ENCODE measurements at places on chromosomes 2 and 18. TPM values are rescaled to one million over a fixed set of nuclear protein-coding genes. Genes with fewer than 3 reads are reported as not detected.

- no peaks in the 10 kb centered on the region for H3K36me3 ChIP-seq
- H3K27ac ChIP-seq, result no peak overlapping the region
- no peaks in the 10 kb centered on the region for H3K4me1 ChIP-seq
- no peak for DNase-seq
- no peak overlapping the region for H3K4me3 ChIP-seq
These were observed 417.7 kb upstream of the SLC14A2 start for GRCh38 chr18:45197526-45197970.

DNA sequence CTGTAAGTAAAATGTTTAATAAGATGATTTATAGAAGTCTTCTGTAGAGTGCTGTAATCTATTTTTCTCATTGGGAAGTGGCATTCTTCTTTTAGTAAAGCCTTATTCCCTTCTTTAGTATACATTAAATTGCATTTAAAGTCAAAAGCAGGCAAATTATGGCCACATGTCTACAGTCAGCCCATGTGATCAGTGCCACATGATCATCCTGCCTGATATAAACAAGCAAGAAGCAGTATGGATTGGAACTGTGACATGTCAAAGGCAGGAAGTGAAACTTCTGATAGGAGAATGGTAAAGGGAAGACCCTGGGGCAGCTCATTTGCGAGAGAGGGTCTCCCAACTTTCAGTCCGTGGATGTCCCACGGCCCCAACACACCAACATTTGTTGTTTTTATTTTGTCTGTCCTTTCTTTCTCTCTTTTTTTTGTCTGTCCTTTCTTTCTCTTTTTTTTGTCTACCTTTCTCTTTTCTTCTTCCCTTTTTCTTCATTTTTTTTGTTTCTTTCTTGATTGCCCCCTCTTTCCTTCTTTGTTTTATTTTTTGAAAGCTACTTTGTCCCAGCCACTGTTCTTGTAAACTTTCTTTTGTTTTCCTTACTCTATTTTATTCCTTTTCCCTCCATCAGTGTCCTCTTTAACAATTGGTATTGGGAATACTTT, 154.9 kb downstream of the DTNA start:
- no peak overlapping the region for H3K4me3 ChIP-seq
- no peak for DNase-seq
- H3K27ac ChIP-seq, result no peak overlapping the region
- H3K4me1 ChIP-seq, result no peaks in the 10 kb centered on the region
- no peaks in the 10 kb centered on the region for H3K27me3 ChIP-seq
- no peaks in the 10 kb centered on the region for H3K36me3 ChIP-seq

DNA sequence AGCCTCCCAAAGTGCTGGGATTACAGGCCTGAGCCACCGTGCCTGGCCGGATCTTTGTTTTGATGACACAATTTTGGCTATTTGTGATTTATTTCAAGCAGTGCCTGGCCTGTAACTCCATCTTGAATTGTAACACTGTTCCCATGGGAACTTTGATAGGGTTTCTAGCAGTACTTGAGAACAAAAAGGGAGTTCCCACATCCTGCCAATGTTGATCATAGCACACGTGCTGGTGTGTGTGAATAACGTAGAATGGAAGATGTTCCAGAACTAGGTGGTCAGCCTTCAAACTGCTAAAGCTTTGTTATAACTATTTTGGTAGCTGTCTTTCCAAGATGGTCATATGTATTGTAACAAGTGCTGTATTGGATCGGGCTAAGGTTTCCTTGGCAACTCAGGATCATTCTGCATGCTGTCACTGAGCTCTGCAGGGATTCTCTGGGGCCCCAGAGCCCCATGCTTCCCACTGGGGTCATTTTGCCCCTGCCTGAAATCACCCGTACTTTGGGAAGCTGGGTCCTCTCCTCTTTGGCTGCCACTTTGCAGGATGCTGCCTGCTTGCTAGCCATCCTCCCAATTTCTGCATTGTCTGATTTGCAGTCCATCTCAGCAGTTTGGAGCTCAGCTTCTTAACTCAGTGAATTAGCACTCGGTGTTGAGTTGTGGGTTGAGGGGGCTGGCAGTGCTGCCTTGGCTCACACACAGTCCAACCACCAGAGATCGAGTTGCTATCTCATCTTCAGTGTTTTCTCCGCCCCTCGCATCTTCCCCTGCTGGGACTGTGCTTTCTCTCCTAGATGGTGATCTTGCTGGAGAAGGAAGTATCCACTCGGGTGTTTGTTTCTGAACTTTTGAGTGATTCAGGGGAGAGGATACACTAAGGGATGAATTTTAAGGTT, 26.8 kb downstream of the SH3RF3 start:
- no peaks in the 10 kb centered on the region for H3K27me3 ChIP-seq
- H3K27ac ChIP-seq, result no peak overlapping the region
- no peaks in the 10 kb centered on the region for H3K4me1 ChIP-seq
- no peak for DNase-seq
- H3K36me3 ChIP-seq, result no peaks in the 10 kb centered on the region

- H3K27ac ChIP-seq, result no peak within 1 kb of the TSS
- no peaks in the 10 kb centered on the region for H3K4me1 ChIP-seq
- DNase-seq, result no peak
- peaks cover 12% of the 10 kb centered on the region for H3K27me3 ChIP-seq
- H3K36me3 ChIP-seq, result no peaks in the 10 kb centered on the region
These were observed at the start of gene SLC38A11 for GRCh38 chr2:164954954-164955701. TSS of gene SLC38A11 (minus strand) at chr2:164955525. CDS start at chr2:164955247, 278 bp downstream.

DNA sequence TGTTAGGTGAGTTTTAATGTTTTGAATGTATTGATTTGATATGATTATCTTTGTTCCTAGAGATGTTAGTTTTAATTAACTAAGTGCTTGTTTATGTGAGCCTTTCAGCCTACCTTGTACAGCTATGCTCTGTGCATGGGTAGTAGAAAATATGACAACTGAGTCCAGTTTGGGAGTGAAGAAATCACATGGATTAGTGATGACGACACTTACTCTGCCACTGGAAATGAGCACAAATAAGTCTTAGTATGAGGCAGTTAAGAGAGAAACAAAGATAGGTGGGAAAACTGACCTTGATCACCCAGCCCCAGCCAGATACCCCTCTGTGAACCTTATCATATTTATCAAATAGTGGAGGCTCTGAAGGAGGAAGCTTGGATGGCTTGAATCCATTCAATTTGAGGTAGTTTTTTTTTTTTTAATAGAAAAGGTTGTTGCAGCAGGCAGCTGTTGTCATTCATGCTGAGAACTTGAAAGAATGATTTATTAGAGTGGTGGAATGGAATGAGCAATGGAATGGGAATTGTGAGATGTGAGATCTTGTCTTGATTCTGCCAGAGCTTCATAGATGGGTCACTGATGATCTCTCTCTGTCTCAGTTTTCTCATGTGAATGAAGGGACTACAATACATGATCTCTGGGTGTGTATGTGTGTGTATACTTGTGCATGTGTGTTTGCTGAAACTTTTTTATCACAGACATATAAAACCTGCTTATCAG, 96.4 kb downstream of the MAP3K20 start:
- H3K27me3 ChIP-seq, result no peaks in the 10 kb centered on the region
- no peak overlapping the region for H3K27ac ChIP-seq
- no peak overlapping the region for H3K4me3 ChIP-seq
- H3K4me1 ChIP-seq, result no peaks in the 10 kb centered on the region
- DNase-seq, result no peak

- H3K36me3 ChIP-seq, result no peaks in the 10 kb centered on the region
- H3K27ac ChIP-seq, result no peak overlapping the region
- no peaks in the 10 kb centered on the region for H3K4me1 ChIP-seq
- H3K4me3 ChIP-seq, result no peak overlapping the region
- H3K27me3 ChIP-seq, result peaks cover 5% of the 10 kb centered on the region
- no peak for DNase-seq
These were observed 125.6 kb upstream of the CCDC150 start for GRCh38 chr2:196513796-196514526.

Gene MPP4
- not detected for total RNA-seq

Gene AMER3
- not detected for total RNA-seq

Gene MAP3K19
- total RNA-seq, result not detected
